Ascending aorta (tissue), 2 donors: ENCODE measurements at places on chromosomes 12 and 14. TPM values are rescaled to one million over a fixed set of nuclear protein-coding genes. Genes with fewer than 3 reads are reported as not detected.

Gene SPRYD3
- total RNA-seq, result 48.6 TPM

Gene TEAD4
- 76.1 TPM for total RNA-seq

- H3K27me3 ChIP-seq, result no peaks in the 10 kb centered on the region
- H3K4me3 ChIP-seq, result no peak overlapping the region
- H3K4me1 ChIP-seq, result no peaks in the 10 kb centered on the region
- H3K36me3 ChIP-seq, result no peaks in the 10 kb centered on the region
- H3K27ac ChIP-seq, result no peak overlapping the region
Observed at GRCh38 chr12:115386946-115387345, 703.0 kb upstream of the TBX3 start.

GRCh38 chr12:79883216-79883615 is 51.7 kb downstream of the PPP1R12A start:
- H3K27me3 ChIP-seq, result no peaks in the 10 kb centered on the region
- peak overlapping the region; percentile 69 for H3K27ac ChIP-seq
- no peak overlapping the region for H3K4me3 ChIP-seq

Gene STON2
- total RNA-seq, result 54.0 TPM

DNA sequence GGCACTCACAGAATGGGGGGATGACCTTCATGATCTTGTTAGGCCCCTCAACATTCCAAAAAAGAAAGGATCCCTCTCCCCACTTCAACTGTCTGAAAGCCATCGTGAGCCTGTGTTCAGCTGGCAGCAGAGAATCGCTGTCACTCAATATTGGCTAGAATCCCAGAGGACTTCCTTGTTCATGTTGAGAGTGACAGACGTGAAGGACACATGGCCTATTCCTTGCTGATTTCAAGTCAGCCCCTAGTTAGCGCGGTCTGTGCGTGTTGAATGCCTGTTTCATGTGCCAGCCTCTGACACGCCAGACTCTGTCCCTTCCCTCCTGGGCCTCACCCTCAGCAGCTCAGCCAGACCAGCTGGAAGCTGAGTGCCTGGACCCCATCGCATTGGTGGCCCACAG is 43.1 kb downstream of the DNAH10 start:
- no peaks in the 10 kb centered on the region for H3K36me3 ChIP-seq
- no peak overlapping the region for H3K27ac ChIP-seq
- H3K4me1 ChIP-seq, result no peaks in the 10 kb centered on the region
- no peak for DNase-seq

DNA sequence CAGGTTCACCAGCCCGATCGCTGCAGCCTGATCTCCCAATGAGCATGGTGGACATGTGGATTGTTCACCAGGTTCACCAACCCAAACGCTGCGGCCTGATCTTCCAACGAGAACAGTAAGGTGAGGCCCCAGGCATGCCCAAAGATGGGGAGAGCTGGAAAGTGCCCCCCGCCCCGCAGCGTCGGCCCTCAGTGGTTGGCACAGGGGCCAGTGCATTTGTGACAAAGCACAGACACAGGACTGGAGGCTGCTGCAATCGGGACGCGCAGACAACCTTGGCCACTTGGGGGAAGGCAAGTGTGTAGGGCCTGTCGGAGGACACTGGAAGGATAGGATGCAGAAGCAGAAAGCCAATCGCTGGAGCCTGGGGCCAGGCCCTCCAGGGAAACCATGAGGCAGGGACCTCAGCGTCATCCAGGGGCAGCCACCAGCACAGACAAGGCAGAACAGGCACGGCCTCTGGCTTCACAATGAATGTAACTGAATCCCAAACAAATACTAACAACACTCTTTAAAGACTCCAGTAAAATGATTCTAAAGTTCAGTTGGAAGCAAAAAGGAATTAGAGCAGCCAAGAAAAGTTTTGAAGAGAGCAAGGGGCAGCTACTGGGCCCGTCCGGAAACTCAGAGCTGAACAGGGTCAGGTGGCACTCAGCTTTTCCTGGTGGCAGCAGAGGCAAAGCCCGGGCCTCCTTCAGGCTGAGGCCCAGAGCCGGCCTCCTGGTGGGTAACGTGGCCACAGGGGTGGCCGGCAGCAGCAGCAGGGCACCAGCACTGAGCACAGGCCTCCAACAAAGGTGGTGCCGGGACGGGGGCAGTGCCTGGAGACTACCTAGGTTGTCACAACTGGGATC is 13.3 kb downstream of the BRF1 start:
- peaks cover 6% of the 10 kb centered on the region for H3K36me3 ChIP-seq
- no peaks in the 10 kb centered on the region for H3K27me3 ChIP-seq
- no peak for DNase-seq
- H3K4me1 ChIP-seq, result no peaks in the 10 kb centered on the region
- no peak overlapping the region for H3K4me3 ChIP-seq

GRCh38 chr12:101077791-101078528 is 132.1 kb downstream of the SLC5A8 start:
- no peaks in the 10 kb centered on the region for H3K27me3 ChIP-seq
- no peak for DNase-seq
- peak overlapping the region; percentile 67 for H3K27ac ChIP-seq

DNA sequence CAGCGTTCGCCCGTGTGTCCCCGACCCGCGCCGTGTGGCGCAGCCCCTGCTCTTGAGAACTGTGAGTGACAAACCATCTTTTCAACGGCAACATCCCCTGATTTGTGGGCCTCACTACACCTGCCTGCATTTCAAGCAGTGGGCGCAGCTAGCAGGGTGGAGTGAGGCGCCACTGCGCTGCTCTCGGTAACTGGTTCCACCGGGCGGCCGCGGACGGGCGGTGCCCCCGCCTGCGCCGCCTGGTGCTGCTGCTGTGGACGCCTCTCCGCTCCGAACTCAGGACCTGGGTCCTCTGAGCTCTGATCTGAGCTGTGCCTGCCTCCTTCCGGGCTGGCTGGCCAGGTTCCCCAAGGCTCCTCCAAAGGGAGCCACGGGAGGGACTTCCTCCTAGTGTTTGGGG is 5.9 kb upstream of the DEGS2 start:
- peaks cover 2% of the 10 kb centered on the region for H3K4me1 ChIP-seq
- H3K36me3 ChIP-seq, result no peaks in the 10 kb centered on the region
- no peak overlapping the region for H3K27ac ChIP-seq
- no peak for DNase-seq

- H3K36me3 ChIP-seq, result peaks cover 16% of the 10 kb centered on the region
- H3K4me1 ChIP-seq, result peaks cover 64% of the 10 kb centered on the region
- peak overlapping the region; percentile 93 for H3K27ac ChIP-seq
Observed at GRCh38 chr14:68958553-68958952, 20.5 kb downstream of the ACTN1 start.

- H3K36me3 ChIP-seq, result no peaks in the 10 kb centered on the region
- no peak overlapping the region for H3K27ac ChIP-seq
- no peak overlapping the region for H3K4me3 ChIP-seq
- H3K4me1 ChIP-seq, result no peaks in the 10 kb centered on the region
- DNase-seq, result no peak
Observed at GRCh38 chr14:72026536-72026935, 94.3 kb downstream of the RGS6 start.

- no peak for DNase-seq
- no peaks in the 10 kb centered on the region for H3K4me1 ChIP-seq
- no peak overlapping the region for H3K4me3 ChIP-seq
- no peaks in the 10 kb centered on the region for H3K36me3 ChIP-seq
Observed at GRCh38 chr12:83142914-83143313, 456.2 kb downstream of the TMTC2 start.
